ENCODE measurements at places on chromosomes 6 and 20.
A peak's percentile ranks its signal among the peaks of the same experiment; 100 is the strongest.

DNA sequence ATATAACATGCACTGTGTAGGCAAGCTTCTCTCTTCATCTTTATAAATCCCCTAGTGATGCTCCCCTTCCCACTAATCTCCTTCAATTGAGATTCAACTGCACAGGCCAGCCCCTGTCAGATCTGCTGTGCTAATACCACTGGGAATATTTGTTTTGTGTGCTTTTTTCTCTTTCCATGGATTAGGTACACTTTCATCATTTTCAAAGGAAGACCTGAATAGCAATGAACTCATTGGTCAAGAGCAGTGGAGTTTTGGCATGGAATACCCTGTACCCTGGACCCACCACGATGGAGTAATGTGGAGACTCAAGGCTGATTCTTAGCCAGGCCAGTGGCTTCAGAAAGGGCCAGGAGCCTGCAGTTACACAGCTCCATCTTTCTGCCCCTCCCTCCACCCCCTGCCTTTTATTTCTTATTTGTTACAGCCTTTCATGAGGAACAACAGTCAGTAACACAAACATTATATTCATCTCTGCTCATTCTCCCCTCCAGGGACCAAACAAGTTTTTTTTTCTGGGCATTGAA is 75.4 kb upstream of the KCNG1 start:
- DNase-seq: no peak

GRCh38 chr6:169828176-169828575 is 76.8 kb downstream of the ERMARD start:
- no peak for DNase-seq

DNA sequence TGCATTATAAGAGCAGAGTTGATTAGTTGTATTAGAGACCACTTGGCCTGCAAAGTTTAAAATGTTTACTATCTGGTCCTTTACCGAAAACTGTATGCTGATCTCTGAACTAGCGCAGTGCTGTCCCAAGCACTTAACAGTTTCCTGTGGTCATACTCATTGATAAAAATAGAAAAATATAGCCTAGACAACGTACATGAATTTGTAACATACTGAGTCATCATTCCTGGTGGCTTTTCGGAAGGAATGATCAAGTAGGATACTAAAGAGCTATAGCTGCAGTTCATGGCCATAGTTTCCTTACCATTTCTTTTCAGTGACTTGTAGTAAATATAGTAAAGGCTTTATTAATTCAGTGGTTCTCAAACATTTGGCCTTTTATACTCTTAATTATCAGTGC is 18.4 kb downstream of the TTK start:
- DNase-seq: no peak

- no peak for DNase-seq
These were observed 90.4 kb downstream of the KIF6 start for GRCh38 chr6:39634646-39635341.

GRCh38 chr6:83311231-83311630 is 118.1 kb downstream of the RWDD2A start:
- DNase-seq: no peak

GRCh38 chr6:32131439-32131948 is 1.4 kb upstream of the FKBPL start:
- DNase-seq: no peak

GRCh38 chr6:156197513-156197912 is 579.7 kb upstream of the ARID1B start:
- no peak for DNase-seq

GRCh38 chr6:31053873-31054272 is 43.6 kb downstream of the MUC22 start:
- no peak for DNase-seq

- DNase-seq: no peak
These were observed 32.5 kb downstream of the MUC22 start for GRCh38 chr6:31042806-31043205.

- DNase-seq: no peak
These were observed 77.2 kb downstream of the CDC5L start for GRCh38 chr6:44464527-44465310.

DNA sequence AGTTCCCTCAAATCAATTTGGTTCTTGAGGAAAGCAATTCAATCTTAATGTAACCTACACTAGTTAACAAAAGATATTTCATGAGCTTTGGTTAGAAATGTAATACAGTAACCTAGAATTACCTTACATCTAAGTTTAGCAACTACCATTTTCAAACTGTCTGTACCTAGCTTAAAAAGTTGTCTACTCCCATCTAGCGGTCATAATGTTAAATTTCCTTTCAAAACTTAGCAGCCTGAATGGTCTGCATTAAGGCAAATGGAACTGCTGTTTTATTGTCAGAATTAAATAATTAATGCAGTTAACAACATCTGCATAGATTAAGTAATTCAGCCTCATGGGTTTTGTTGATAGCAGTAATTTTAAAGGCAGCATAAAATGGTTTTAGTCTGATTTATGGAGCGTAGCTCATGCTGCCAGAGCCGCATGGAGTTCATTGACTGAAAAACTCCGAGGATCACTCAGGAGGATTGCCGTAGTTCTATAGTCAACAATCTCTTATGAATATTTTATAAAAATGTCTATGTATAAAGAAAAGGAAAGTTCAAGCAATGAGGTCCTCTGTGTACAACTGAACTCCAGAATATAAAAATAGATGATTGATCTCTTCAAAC is 485.4 kb upstream of the MANEA start:
- no peak for DNase-seq

GRCh38 chr20:38059832-38060231 is 26.3 kb downstream of the RPRD1B start:
- DNase-seq: no peak

- no peak for DNase-seq
These were observed 31.0 kb downstream of the ELOVL2 start for GRCh38 chr6:11012976-11013720.

DNA sequence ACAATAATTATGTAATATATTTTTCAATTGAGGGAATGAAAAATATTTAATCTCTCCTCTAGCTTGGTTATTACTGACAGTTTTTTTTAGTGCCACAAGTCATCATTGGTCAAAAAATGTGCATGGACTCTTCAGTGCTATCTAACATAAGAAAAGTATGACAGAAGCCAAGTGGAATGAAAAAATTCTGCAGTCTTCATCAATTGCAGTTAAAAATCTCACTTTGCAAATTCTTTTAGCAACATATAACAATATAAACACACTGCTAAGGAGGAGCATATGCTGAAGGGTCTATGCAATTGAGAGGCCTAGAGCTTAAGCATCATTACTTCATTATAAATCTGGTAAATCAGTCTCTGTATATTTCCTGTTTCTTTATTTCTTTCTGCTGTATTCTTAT is 175.1 kb downstream of the ARHGAP18 start:
- DNase-seq: no peak

- DNase-seq: no peak
These were observed 237.7 kb downstream of the HIVEP2 start for GRCh38 chr6:142707255-142707654.

DNA sequence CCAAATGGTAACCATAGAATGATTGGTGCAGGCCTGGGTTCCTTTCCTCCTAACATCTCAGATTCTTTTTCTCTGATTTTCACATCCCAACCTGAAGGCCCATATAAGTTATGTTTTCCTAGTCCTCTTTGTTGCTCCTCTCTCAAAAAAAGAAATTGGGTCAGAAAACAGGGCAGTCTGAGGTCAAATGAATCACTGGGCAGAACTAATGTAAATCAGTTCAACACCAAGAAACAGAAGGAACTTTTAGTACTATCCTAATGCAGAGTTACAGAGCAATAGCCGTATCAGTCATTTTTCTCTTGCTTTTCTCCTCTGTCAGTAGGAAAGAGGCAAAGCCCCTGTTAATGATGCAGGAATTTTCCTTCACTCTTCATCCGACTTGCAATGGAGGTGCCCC is 11.0 kb upstream of the TPD52L1 start:
- DNase-seq: no peak

- no peak for DNase-seq
These were observed 173.9 kb downstream of the LRFN2 start for GRCh38 chr6:40413239-40413638.

DNA sequence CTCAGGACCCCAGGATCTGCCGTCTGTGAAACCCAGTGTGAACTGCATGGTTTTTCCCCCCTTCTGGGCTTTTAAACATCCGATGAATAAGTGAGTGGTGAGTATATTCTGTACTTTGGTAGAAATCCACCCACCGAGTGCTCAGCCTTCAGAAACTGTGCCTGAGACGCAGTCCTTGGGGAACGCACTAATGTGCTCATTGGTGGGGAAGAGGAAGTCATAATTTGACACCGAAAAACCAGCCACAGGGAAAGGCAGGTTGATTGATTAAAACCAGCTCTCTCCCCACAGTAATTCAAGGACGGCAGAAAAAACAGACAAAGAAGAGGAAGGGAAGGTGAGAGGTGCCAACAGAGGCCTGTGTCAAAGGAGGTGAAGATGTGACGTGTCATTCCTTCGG is 21.7 kb downstream of the EDN3 start:
- DNase-seq: no peak

DNA sequence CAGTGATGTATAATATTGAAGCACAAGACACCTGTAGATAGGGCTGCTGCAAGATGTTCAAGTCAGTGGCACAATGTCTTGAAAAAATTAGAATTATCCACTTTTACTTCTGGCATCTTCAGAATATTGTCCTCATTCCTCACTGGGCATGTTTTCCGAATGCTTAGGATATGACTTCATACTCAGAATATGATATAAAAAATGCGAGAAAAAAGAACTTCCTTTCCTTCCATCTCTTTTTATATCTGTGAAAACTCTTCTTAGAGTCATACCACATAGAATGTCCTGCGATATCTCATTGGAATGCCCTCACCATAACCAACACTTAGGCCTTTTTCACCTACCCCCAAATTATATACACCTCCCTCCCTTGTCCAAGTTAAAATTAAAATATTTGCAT is 4.6 kb downstream of the MAS1L start:
- DNase-seq: no peak

DNA sequence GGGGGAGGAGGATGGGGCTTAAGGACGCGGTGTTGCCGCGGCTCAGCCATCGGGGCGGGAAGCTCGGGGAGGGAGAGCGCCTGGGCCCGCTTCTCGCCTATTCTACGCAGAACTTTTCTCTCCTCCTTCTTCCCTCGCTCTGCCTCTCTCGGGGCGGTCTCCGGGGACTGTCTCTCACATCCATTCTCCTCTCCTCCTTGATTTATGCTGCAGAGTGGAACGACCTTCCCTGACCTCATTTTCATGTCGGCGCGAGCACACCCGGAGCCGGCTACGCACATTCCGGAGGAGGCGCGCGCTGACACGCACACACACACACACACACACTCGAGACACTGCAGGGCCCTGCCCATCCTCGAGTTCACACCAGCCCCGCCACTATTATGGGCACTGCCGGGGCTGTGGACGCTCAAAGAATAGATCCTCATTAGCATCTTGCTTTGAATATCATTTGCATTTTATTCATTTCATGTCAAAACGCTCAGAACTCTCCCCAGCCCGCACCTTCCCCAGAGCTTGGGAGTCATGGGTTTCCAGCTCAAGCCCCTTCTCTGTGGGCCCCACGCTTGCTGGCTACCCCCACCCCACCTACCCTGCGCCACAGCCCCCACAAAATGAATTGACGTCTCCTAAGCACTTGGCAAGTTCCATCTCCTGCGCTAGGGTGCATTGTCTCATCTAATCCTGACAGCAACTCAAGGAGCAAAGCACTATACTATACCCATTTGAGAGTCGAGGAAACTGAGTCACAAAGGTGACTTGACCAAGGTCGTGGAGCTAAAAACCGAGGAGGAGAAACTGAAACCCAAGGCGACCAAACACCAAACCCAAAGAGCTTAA is 36.8 kb downstream of the NCR2 start:
- DNase-seq: no peak

DNA sequence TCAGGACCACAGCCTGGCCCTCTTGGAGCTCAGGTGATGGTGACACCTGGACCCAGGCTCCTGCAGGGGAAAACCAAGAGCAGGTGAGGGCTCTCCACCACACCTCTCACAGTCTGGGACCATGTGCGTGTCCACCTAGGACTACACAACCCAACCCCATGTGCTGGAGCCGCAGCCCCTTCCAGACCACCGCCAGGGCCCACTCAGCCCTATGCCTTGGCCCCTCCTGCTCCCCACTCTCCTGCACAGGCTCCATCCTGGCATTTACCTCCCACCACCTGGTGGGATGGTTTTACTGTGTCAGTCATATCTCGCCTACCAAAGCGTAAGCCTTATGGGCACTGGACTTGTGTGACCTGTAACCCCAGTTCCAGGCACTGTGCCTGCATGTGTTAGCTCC is 13.1 kb upstream of the ADAM33 start:
- DNase-seq: no peak

DNA sequence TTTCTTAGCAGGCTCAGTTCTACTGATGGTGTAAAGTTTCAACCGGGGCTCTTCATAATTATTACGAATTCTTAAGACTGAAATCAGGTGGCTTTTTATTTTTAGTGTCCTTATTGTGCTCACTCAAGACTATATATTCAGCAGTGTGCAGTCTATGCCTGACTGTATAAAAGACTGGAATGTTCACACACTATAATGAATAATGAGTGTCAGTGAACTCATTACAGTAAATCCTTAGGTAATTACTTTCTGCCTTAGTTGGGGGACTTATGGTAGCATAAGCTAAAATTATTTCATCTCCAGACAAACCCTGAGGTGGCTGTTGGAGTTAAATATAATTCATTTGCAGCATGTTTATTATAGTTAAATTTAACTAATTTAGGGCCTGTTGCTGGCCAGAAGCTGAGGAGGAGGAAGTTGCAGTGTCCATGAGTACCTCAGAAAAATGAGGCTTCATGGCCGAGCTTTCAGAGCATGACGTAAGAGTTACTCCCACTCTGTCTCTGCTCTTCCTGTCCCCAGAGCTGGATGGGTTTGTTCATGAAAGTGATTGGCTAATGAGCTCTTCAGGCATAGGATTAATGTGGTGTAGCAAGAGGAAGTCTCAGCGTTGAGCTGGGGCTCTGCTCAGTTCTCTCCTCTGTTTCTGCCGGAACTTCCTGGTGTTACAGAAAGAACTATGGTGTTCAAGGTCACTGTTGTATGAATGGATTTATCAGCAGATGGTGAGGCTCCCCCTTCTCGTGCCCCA is 335.7 kb downstream of the NRN1 start:
- DNase-seq: peak; percentile 72

GRCh38 chr20:44805335-44805978 is 4.9 kb downstream of the RIMS4 start:
- DNase-seq: no peak

GRCh38 chr6:126976253-126976797 is 142.1 kb upstream of the RSPO3 start:
- no peak for DNase-seq

GRCh38 chr6:166541876-166542579 is 44.5 kb downstream of the RAMACL start:
- no peak for DNase-seq

- DNase-seq: no peak
These were observed 269.9 kb upstream of the SUPT3H start for GRCh38 chr6:45647341-45648261.

DNA sequence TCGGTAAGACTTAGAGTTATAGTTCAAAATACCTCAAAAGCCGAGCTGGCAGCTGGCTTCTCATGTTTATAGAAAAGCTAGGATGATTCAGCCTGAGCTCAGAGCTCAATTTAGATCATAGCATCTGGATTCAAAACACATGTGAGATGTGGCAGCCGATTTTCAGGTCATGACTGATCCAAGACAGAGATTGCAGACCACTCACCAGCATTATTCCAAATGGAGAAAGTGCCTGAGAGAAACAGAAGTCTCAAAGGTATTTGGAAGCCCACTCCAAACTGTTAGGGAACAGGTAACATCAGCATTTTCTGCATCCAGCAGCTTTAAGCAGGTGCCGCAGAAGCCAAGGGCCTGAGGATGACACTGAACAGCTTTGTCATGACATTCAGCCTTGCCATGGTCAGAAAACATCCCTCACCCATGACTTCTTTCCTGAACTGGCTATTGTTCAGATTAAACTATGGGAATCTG is 102.2 kb downstream of the BACH2 start:
- no peak for DNase-seq

GRCh38 chr6:35972471-35973367 is 51.7 kb downstream of the SLC26A8 start:
- no peak for DNase-seq
